Hematopoietic multipotent progenitor cell treated with erythropoietin and hydrocortisone succinate and interleukin-3 and kit ligand, for 8 days (in vitro differentiated cells): ENCODE measurements at places on chromosomes 11 and 22.

- DNase-seq: no peak
Measured at GRCh38 chr11:134742956-134743819, 331.1 kb upstream of the B3GAT1 start.

DNA sequence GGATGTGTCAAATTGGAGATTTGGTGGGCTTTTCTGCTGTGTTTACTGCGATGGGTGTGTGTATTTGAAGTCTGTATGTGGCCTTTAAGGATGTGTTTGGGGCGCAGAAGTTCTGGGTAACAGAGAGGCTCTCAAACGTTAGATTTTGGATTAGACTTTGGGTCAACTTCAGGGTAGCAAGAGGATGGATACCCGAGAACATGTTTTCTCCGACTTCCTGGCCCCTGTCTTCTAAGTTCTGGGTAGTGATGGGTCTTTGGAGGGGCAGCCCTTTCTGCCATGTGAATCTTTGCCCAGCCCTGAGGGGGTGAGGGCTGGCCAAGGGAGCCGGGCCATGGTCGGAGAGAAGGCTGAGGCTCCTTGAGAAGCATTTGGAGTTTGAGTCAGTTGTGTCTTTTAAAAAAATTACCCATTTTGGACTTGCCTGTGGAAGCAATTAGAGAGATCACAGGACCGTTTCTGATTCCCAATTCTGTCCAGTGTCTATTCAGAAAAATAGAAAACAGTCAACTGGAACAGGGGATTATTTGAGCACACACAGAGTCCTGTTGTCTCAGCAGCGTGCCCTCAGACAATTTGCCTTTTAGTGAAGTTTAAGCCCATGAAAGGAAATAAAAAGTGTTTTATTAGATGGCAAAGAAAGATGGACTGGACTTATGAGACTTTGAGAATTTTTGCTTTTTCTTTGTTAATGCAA is 114.4 kb downstream of the PTPRJ start:
- no peak for DNase-seq

DNA sequence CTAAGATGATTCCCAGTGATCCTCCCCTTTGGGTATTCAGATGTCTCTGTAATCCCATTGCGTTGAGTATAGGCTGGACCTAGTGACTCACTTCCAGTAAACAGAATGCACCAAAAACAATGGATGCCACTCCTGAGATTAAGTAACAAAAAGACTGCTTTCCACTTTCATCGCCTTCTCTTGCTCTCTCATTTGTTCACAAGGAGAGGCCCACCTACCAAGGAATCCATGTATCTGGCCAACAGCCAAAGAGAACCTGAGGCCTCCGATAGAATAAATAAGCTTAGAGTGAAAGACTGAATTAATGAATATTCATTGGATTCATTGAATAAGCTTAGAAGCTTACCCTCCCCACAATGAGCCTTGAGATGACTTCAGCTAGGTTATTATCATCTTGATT is 454.6 kb downstream of the KCNA4 start:
- DNase-seq: no peak

GRCh38 chr11:129412494-129412893 is 36.8 kb downstream of the BARX2 start:
- no peak for DNase-seq

DNA sequence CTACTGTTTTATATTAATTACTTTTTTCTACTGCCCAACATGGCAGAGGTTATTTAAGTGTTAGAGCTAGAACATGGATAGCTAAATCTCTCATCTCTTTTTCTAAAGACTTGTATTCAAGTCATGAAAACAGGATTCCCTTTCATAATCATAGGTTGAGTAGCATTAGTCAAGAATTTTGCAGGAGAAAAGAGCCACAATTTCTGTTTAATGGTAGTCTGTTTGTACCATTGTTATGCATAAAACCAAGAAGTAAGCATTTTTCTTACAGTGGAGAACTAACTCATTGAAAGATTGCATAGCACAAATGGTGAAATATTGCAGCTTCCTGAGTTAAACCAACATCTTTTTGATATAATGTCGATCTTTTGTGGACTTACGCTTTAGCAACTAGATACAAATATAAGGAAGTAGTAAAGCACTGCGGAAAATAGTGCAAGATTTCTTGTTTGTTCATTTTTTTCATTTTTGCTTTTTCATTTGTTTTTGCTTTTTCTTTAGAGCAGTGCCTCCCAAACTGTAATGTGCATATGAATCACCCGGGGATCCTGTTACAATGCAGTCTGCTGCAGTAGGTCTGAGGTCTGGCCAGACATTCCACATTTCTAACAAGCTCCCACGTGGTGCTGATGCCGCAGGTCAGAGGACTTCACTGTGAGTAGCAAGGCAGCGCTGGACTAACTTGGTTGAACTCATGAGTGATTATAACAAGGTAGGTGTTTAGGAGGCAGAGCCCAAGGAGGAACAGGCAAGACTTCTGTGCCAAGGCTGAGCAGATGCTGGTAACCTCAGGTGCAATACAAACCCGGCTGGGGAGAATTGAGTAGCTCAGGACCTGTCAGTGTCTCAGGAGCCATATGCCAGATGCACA is 4.6 kb downstream of the ETS1 start:
- DNase-seq: no peak

DNA sequence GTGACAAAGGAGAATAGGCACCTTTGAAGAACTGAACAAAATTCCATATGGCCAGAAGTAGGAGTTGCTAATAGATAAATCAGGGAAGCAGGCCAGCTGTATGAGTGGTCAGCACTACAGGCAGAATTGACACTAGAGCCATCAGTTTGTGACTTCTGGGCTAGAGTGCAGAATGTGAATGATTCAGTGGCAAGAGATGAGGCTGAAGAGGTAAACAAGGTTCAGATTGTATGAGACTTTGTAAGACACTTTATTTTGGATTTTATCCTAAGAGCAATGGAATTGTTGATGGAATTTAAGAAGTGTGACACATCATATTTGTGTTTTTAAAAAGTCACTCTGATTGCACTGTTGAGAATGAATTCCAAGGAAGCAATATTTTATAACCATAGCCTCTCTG is 12.9 kb downstream of the BIRC3 start:
- DNase-seq: no peak

DNA sequence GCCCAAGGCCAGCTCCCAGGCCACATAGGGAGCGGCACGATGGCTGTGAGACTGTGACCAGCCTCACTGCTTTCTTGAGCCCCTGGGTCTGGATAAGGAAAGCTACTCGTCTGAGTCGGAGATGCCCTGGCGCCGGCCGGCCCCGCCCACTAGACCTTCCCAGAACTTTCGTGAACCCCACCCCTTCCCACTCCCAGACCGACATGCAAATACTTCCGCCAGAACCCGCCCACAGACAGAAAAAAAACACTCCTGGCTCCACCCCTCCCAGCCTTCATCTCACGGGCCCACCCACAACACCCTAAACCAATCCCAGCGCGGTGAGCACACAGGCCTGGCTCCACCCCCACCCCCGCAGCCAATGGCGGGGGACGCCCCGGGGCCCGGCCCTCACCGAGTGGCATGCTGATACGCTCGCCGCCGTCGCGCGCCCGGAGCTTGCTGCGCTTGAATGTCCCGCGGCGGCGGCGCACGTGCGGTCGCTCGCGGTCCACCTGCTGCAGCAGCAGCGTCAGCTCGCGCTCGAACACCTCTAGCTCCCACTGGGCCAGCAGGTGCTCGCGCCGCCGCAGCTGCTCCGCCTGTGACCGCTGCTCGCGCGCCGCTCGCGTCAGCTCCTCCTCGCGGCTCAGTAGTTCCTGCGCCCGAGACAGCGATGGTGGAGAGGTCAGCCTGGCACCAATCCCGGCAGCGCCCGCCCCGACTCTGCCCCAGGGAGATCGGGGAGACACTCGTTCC is 7.0 kb downstream of the MAP3K11 start:
- DNase-seq: peak; percentile 38

GRCh38 chr22:29470159-29470855 is 9.7 kb upstream of the NEFH start:
- peak; percentile 72 for DNase-seq

DNA sequence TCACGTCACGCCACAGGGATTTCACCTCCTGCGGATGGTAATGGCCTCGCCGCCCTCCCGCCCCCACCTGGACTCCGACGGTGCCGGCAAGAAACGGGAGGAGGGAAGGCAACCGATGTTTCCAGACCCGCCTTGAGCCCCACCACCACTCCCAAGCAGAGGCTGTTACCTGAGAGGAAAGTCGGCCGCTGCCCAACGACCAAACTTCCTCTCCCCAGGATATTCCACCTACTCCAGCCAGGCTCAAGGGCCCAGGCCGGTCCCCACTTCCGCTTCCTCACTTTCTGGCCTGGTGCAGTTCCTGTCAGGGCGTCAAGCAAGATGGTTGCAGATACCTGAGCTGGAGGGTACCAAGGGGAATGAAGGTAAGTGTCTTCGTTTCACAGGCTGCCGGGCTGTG is at the start of gene ENTHD1:
ENTHD1 (minus strand) TSS at position 235 of the 400 bp plus-strand sequence. CDS start 6,012 bp downstream, outside the sequence.
- DNase-seq: no peak

DNA sequence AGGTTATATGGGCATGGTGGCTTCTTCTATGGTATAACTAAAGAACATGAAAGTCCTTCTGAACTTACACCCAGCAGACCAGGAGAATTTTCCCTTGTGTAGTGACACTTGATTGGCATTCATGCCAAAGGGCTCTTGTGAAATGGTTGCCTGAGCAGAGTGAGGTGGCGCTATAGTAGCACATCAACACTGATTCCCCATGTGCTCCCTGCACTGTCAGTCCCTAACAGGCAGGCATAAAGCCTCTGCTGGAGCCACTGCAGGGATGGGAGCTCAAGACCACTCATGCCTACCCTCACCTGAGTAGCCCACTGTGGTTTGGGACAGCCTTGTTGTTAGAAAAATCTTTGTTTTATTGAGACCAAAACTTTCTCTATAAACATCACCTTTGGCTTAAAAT is 92.6 kb upstream of the LIN7C start:
- DNase-seq: no peak

DNA sequence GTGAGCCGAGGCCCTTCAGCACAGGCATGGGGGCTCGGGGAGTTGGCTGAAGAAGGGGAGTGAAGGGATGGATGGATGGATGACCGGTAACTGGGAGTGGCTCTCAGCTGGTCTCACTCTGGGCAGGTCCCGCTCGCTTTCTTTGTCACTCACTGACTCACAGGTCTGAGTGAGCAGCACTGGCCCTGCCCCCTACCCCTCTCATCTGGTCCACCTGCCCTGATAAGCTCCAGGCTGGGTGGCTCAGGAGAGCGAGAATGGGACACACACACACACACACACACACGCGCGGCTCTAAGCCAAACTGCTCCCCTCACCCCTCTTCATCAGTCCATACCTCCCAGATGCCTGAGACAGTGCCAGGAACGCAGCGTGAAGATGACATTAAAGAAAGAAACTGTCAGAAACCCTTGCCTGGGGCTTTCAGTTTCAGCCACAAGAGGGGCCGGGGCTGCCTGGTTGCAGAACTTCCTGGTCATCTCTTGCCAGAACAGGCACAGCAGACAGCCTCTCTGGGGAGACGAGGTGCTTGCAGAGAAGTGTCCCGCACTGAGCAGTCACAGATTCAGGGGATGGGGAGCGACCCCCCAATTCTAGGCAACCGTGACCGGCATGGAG is 16.5 kb upstream of the SHISAL1 start:
- no peak for DNase-seq

DNA sequence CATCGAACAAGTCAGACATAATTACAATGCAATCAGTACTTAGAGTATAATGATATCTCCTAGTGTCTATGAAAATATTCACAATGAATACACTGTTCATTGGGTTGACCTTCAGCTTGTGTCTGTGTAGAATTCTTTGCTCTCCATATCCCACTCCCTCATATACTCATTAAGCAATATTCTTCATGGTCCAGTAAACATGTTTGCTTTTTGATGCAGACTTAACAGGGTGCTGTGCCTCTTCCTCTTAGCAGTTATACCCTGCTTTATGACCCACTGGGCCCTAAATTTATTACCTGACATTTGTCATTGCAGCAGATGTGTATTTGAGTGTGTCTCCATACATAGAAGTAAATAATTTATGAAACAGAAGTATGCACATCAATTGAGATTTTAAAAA is 352.5 kb upstream of the CCDC179 start:
- no peak for DNase-seq

- no peak for DNase-seq
Measured at GRCh38 chr11:14373941-14374646, 15.1 kb upstream of the RRAS2 start.

DNA sequence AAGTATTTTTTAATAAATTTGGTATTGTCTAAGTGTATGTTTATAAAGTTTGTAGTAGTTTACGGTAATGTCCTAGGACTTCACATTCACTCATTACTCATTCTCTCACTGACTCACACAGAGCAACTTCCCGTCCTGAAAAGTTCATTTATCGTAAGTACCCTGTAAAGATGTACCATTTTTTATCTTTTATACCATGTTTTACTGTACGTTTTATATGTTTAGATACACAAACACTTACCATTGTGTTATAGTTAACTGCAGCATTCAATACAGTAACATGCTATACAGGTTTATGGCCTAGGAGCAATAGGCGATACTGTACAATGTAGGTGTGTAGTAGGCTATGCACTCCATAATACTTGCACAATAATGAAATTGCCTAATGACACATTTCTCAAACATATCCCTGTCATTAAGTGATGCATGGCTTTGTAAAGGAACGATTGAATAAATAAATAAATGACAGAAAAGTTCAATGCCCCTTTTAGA is 12.5 kb upstream of the CARD18 start:
- DNase-seq: no peak

DNA sequence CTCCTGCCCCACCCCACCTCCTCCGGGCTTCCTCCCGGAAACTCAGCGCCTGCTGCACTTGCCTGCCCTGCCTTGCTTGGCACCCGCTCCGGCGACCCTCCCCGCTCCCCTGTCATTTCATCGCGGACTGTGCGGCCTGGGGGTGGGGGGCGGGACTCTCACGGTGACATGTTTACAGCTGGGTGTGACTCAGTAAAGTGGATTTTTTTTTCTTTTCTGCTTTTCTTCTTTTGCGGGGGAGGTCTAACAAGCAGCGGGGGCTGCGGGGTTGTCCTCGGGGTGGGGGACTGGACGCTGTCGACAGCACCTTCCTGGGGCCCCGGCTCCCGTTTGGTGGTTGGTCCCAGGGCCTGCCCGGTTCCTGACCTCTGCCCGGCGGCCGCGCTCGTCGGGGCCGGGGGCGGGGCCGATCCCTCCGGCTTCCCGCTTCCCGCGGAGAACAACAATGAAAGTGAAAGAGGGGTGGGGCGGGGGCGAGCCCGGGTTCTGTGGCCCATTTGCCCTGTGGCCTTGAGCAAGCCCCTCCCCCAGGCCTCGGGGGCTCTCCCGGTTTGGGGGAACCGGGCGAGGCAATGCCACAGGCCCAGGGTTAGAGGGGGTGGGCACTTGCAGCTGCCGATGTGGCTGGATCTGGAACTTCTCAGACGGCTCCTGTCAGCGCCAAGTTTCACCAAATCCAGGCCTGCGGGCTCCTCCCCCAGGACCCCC is 975 bp upstream of the MDK start:
- DNase-seq: no peak

DNA sequence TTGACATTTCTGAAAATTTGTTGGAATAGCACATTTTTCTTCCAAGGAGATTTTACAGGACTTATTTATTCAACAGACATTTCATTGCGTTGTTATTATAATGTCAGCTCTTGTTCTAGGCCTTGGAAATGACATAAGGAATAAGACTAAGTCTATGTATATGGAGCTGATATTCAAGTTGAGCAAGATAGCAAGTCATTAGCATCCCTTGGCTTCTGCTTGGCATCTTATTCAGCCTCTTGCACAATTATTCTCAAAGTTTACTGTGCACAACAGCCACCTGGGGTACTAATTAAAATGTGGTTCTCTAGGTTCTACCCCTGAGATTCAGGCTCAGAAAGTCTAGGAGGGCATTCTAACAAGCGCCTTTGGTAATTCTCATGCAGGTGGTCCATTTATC is 304.8 kb upstream of the DDI1 start:
- DNase-seq: no peak
